ENCODE measurements at places on chromosomes 2 and 18.
A peak's percentile ranks its signal among the peaks of the same experiment; 100 is the strongest.

- DNase-seq, result no peak
Observed at GRCh38 chr2:20925265-20925889, 102.5 kb upstream of the LDAH start.

DNA sequence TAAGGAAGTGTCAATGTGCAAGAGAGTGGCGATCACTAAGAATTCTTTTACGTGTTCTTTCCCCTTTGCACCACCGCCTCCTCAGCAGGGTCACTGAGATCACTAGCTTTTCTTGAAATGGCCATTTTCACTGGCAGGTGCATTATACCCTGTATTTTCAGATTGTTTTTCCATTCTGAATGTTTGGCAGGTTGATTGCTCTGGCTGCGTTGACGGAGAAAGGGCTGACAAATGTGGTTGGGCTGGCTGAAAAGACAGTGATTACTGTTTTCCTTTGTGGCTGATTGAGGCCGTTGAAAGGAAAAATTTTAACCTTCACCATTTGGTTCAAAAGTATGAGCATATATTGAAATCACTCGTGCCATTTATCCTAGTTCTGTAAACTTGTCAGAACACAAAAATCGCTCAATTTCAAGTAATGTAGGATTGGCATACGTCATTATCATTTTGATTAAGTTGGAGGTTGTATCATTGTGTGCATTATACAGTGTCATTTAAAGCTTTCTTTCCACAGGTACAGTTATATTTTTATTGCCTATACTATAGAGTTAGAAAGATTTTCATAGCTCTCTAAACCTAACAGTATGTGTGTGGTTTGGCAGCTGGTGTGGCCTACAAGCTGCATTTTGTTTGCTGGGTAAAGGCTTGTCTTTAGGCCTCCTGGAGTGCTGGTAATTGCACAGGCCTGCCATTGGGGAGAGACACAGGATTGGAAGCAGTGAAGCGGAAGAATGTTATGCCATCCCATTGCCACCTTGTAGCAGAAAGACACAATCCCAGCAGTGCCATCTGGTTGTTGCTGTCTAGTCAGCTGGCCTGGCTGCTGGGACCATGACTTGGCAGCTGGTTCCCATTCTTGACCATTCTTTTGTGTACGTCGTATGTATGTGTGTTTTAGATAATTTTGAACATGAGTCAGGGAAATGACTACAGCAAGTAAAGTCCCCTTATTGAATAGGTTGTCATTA is 36.7 kb downstream of the DYNC1I2 start:
- DNase-seq, result no peak

DNA sequence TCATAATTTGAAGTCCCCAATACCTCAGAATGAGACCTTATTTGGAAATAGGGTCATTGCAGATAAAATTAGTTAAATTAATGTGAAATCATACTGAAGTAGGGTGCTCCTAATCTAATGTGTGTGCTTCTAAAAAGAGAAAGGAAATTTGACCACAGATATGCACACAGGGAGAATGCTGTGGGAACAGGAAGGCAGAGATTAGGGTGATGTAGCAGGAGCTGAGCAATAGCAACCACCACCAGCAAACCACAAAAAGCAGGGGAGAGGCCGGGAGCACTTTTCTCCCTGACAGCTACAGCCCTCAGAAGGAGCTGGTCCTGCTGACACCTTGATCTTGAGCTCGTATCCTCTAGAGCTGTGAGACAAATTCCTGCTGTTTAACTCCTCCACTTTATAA is 24.6 kb upstream of the SCG2 start:
- DNase-seq, result no peak

DNA sequence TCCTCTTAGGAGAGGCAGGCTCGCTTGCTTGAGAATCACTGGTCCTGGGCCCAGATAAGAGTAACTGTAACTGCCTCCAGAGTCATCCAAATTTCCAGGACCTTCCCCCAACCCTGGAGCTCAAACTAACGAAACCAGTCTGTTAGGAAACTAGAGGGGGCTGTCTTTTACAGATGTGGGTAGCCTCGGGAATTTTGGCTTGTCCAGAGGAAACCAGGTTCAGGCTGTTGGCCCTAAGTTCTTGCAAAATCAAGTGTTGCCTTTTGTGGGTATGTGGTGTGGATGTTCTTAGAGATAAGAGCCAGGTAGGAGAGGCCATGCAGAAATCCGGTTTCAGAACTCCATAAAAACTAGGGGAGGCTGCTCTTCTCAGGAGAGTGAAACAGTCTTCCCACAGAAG is 125.0 kb upstream of the DLX2 start:
- no peak for DNase-seq

GRCh38 chr2:59005836-59006615 is 764.9 kb upstream of the FANCL start:
- no peak for DNase-seq

DNA sequence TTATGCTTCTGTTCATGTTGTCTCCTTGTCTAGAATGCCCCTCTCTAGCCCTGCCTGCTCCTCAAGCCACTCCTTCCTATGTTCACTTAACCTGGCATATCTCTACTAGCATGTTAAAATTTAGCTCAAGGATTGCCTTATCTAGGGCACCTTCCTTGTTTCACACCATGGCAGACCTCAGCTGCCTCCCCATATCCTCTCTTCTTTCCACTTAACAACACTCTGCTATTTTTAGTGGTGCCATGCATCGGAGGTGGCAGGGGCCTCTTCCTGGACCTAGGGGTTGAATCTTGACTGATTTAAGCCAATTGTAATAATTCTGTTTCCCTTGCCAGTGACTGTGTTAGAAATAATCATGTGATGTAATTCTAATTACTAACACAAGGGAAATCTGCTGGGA is 36.9 kb upstream of the FAM98A start:
- no peak for DNase-seq

DNA sequence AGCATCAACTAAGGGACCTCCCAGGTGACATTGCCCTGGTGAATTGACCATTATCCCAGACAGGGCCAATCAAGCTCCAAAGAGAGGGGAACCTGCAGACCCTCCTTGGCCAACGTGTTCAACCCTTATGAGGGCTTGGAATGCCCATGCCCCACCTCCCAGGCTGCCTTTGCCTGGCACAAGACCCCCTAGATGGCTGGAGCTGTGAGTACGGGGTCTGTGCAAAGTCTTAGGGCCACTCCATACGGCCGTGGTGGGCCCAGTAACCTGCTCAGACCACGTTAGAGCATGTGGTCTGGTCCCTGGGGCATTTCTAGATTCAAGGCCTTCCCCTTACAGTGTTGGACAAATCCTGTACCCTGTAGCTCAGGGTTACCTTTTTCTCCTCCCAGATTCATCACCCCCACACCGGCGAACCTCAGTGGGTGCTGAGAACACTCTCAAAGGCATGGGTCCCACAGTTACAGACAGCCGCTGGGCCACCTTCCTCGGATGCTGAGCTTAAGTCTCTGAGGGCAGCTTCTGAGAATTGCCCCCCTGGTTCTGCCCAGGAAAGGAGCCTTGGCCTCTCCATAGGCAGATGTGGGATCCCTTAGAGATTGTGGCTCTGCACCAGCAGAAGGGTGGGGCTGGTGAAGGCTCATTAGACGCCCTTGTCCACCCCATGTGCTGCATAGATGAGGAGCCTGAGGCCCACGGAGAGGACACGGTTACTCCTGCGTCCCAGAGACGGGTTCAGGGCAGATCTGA is 18.3 kb upstream of the KCNK3 start:
- DNase-seq, result no peak

- no peak for DNase-seq
Observed at GRCh38 chr2:28276807-28277206, 115.9 kb upstream of the FOSL2 start.

DNA sequence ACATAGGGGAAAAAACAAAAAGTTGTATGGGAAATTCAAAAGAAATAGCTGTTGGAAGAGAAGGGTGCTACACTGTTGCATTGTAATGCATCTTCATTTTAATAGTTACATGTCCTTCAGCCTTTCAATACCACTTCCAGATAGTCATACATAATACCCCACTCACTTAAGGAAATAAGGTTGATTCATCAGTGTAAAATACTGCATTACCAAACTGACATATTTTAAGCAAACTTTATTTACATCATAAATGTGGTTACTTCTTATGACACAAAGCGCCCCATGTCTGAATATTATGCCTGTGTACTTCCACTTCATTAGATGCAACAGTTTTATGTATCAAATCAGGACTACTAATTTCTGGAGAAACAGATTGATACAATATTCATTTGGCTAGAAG is 4.5 kb downstream of the RBMS1 start:
- DNase-seq, result no peak

DNA sequence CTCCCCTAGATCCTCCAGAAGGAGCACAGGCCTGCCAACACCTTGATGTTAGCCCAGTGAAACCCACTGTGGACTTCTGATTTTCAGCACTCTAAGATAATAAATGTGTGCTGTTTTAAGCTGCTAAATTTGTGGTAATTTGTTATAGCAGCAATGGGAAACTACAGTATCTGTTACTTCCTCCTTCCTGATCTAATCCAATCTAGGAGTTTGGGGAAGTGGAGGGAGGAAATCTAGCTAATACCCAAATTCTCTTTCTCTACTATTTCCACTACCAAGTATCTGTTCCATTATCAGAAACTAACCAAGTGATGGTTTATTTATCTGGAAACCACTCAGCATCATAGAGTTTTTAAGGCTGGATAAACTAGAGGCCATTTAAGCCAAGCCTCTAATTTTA is 64.9 kb downstream of the AFF3 start:
- no peak for DNase-seq

GRCh38 chr2:112048887-112049286 is 6.2 kb upstream of the TMEM87B start:
- no peak for DNase-seq

DNA sequence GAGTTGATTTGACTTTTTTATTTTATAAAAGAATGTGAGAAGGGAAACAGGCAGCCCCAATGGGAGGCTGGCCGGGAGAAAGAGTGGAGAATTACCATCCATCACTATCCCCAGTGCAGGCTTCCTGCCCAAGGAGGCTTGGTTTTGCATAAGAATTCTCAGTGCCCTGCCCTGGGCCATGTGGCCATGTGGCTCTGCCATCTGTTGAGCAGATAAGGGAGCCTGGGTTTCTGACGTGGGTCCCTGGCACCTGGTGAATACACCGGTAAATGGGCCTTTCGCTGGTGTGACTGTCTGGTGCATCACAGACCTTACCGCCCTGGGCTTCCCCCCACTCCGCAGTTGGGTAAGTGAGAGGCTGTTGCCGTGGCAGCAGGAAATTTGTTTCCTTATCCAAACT is 54.5 kb upstream of the TMEM163 start:
- no peak for DNase-seq

DNA sequence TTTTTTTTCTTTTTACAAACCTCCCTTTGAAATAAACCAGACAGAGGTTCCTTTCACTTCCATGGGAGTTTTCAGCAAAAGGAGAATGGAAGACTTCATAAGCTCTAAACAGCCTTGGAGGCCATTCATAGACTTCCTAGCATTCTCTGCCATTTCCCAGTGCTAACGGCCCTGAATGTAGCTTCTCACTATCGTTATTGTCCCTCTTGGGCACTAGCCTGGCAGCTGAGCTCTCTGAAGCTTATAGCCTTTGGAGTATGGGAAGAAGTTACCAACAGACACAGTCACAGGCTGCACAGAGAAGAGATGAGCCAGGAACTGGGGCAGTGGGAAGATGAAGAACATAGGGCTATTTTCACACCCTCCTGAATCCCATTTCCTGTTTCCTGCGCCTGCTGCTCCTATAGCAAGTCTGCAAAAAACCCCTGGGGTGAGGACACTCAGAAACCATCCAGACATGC is 29.1 kb upstream of the EPC2 start:
- DNase-seq, result no peak

GRCh38 chr2:150350500-150350899 is 137.0 kb downstream of the RND3 start:
- DNase-seq, result no peak

GRCh38 chr2:64295326-64296139 is 151.3 kb upstream of the PELI1 start:
- peak; percentile 50 for DNase-seq

DNA sequence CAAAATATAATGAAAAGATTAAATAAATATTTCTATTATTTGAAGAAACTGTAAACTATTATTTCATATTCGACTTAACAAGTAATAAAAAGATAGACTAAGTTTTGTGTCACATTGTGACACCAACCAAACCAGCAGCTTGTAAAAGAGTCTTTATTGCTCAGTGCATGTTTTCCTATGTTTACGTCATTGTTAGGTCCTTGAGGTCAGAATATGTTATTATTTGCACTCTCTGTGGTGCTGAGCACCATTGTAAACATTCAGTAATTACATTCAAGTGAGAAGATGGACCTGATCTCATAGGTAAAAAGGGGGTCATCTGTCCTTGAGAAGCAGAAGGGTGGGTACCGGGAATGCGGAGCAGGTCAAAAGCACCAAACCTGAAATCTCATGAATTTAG is 1999.1 kb upstream of the CELF4 start:
- DNase-seq, result no peak

Measured in stimulated activated CD4-positive, alpha-beta T cell treated with anti-CD3 and anti-CD28 coated beads, Interleukin-12 subunit alpha, Interleukin-12 subunit beta, amount 100 ng/mL, for 48 hours (primary cell).